T-helper 22 cell (primary cell): ENCODE measurements at places on chromosomes 2 and 18.

GRCh38 chr18:28112056-28112470 is 64.9 kb downstream of the CDH2 start:
- DNase-seq, result no peak

GRCh38 chr2:42063431-42064171 is 15.8 kb downstream of the PKDCC start:
- DNase-seq, result no peak

DNA sequence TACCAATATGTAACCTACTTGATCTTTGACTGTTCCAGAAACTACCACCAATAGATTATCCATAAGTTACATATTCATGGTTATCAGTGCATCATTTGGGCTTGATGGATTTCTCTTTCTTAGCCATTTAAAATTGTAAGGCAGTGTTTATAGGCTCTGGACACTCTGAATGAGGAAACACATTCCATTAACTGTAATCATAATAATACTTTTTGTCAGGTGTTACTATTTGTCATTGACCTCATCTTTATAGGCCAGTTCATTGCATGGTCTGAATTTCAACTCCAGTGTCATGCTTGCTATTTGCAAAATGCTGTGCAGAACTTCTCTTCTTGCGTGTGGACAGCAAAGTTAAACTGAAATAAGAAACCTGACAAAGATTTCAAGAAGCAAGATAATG is 1340.2 kb upstream of the ZEB2 start:
- DNase-seq, result no peak

GRCh38 chr2:134815741-134816140 is 22.7 kb upstream of the ACMSD start:
- DNase-seq, result no peak

DNA sequence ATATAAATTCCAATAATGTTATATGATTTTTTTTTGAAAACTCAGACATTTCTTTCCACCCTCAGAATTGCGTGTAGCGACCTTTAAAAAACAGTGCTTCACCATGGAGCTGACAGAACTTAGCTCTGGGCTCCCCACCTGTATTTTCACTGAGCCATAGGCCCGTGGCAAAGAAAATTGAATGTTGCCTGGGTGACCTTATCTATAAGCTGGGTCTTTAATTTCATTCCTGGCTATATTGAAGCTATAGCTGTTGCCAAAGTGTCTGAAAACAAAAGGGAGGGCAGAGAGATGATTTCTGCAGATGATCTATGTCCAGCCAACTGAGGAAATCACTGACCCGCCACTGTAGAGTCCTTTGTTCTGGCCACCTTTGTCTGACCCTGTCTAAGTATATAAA is 411.7 kb downstream of the PTPRM start:
- no peak for DNase-seq
